DND-41 (cell line): ENCODE measurements at places on chromosomes 3 and 15.

- DNase-seq: no peak
Measured at GRCh38 chr15:39313467-39313866, 267.4 kb upstream of the THBS1 start.

DNA sequence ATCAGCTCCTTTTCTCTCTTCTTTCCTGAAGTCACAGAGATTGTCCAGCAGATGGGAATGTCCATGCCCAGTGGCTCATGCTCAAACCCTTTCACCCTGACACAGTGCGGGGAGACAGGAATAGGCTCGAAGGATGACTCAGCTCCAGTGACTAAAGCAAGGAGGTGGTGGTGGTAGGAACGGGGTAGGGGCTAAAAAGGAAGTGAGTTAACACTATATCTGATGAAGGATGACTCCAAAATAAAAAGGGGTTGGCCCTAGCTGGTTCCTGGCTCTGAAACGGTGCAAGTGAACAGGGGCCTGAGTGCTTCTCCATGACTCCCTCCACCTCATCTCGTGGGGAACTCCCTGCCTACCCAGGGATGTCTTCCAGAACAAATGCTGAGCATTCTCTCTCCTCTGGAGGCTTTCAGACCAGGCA is 167.4 kb upstream of the LPP start:
- peak; percentile 60 for DNase-seq

DNA sequence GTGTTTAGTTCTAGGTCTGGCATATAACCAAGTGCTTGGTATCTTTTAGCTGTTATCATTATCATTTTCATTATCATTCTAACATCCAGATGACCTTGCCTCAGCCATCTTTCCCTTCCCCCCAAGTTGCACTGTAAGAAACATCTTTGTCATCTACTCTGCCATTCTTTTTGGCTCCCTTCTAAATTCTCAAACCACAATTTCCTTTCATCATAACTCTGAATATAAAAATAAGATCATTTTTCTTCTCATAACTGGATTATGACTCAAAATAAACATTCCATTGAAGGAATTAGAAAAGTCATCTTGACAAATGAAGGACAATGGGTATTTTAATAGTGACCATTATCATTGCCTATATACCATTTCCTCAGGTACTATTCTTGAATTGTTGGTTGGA is 786.2 kb downstream of the AGBL1 start:
- DNase-seq: no peak

DNA sequence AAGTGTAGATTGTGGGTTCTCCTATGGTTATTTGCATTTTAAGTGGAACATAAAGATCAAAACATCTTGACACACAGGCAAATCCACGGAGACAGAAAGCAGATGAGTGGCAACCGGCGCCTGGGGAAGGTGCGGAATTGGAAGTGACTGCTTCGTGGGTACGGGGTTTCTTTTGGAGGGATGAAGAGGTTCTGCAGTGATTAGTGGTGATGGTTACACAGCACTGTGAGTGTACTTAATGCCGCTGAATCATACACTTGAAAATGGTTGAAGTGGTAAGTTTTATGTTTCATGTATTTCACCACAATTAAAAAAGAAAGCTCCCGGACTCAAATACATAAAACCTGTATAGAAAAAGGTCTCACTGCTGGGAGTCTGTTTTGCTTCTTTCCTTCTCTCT is 18.5 kb upstream of the VPS33B start:
- DNase-seq: no peak

DNA sequence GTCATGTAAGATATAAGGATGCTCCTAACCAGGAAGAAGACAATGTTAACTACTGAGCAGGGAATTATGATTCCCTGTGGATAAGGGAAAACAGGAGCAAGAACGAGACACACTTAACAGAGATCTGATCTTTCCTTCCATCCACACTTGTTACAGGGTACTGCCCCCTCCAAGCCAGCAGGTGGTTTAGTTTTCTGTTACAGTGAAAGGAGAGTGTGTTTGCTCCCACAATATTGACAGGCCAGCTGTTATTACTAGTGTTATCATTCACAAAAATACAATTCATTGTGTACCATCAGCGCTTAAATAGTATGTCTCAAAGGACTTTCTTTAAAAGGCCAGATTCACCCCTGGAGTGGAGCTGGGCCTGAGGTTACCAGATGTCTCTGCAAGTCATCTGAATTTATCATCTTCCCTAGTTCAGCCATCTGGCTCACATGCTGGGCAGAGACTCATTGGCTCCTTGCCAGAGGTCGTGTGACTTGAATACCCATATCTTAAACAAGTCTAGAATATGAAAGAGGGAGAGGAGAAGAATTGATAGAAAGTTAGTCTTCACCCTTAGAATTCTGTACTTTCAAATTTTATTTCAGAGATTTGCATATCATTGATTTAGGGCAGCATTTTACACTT is 16.8 kb upstream of the FMN1 start:
- no peak for DNase-seq

GRCh38 chr3:46429671-46430070 is 22.6 kb downstream of the CCRL2 start:
- no peak for DNase-seq

- no peak for DNase-seq
Measured at GRCh38 chr15:83123529-83123928, 16.1 kb downstream of the TM6SF1 start.

DNA sequence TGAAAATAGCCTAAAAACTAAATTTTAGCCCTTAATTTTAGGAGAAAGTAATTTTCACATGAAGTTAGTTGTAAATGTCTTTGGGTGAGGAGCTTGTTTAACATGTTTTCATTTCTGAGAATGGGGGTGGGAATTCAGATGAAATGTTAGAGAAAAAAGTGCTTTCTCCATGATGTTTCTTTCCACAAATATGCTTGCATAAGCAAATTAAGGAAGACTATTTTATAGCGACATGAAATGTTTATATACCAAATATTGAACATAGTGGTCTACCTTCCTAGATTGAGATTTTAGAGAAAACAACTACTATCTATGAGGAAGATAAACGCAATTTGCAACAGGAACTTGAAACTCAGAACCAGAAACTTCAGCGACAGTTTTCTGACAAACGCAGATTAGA is 13.0 kb upstream of the RPLP1 start:
- DNase-seq: no peak

GRCh38 chr3:126963261-126964190 is 19.4 kb upstream of the PLXNA1 start:
- no peak for DNase-seq

DNA sequence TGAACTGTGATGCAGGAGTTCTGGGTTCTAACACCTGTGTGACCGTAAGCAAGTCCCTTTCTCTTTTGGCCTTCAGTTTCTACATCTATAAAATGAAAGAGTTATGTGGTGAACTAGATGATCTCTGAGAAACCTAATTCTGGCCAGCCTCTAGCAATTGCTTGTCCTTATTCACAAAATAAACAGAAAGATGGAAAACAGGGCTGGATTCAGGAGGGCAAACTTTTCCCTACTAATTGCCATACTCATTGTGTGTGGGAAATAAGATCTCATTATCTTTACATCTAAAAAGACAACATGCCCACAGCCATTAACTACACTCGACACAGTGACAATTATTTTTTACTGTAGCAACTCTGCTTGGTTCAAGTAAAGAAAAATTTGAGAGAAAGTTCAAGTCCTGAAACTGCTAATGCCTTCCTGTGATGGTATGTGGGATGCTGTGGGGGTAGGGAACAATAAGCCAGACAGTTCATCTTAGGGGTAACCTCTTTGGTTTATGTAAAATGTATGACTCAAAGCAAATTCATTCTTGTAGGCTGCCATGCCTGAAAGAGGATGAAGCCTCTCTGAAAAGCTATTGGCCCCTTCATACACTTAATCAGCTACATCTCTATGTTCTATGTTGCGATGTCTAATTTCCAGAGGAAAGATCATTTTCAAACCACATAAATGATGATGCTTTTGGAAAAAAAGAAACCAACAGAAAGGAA is 177.6 kb upstream of the BCL6 start:
- DNase-seq: no peak

GRCh38 chr3:153291059-153291685 is 129.1 kb downstream of the RAP2B start:
- no peak for DNase-seq

- no peak for DNase-seq
Measured at GRCh38 chr15:69071260-69071659, 56.8 kb downstream of the NOX5 start.

- DNase-seq: no peak
Measured at GRCh38 chr15:90230071-90230494, 3.7 kb downstream of the CIB1 start.

DNA sequence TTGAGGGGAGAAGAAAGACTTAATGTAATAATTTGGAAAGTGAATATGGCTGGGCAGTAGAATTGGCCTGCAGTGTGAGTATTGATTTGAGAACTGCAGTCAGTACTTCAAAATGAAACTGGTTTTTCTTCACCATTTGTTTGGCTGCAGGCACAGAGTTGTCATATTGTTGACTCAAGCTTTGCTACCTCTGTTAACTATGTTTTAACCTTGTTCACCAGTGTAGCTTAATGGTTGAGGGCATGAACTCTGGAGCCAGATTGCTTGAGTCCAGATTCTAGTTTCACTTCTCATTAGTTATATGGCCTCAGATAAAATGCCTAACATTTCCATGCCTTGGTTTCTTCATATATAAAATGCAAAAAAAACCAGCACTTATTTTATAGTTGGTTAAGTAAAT is 64.1 kb downstream of the CFAP44 start:
- DNase-seq: no peak

GRCh38 chr15:40452296-40453090 is 11.7 kb downstream of the BAHD1 start:
- DNase-seq: no peak

GRCh38 chr15:31222773-31223341 is 103.8 kb upstream of the KLF13 start:
- DNase-seq: no peak

GRCh38 chr3:108130701-108131474 is 40.1 kb upstream of the CD47 start:
- no peak for DNase-seq

GRCh38 chr3:113084777-113085176 is 94.0 kb downstream of the GTPBP8 start:
- no peak for DNase-seq

GRCh38 chr3:133271042-133271441 is 128.8 kb upstream of the BFSP2 start:
- DNase-seq: no peak

DNA sequence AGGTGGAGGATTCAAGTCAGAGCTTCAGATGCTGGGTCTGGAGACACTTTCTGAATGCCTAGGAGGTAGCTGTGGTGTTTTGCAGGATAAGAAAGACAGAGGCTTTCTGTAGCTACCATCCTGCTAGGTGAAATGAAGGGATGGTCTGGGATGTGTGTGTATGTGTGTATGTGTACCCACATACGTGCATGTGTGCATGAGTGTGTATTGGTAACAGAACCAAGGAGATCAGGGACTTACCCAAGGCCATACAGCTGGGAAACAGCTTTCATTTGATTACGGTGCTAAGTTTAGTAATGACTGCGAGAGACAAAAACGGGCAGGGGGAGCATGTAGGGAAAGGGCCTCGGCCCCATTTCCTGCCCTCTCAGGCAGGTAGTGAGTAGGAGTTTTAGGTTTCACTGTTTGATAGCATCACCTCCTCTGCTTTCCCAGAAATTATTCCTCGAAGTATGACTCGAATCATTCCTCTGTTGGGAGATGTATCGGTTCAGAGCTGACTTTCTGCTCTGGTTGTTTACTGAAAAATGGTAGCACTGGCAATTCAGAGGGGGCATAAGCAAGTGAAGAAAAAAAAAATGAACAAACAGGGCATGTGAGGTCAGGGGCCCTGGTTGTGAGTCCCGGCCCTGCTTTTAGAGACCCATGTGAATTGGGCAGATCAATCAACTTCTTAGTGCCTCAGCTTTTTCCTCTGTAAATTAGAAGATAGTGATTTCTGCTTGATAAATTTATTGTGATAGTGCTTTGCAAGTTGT is 130.7 kb downstream of the LPP start:
- no peak for DNase-seq

GRCh38 chr3:129224984-129225393 is 24.4 kb upstream of the COPG1 start:
- DNase-seq: no peak

- DNase-seq: peak; percentile 16
Measured at GRCh38 chr15:66638377-66638776, 63.7 kb upstream of the SMAD6 start.

DNA sequence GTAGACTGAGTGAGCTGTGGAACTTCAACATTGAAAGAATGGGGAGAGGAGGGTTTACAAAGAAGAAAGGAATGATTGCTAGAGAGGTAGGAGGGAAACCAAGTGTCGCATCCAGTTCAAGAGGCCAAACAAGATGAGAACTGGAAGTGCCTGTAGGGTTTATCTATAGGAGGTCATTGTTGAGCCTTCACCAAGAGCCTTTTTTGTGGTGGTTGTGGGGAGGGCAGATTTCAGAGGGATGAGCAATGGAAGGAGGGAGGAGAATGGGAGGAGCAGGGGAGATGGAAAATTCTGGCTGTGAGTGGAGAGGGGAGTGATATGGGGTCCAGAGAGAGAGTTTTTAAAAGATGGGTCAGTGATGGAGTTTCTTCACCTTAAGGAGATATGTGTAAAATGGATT is 8.5 kb downstream of the PDIA5 start:
- DNase-seq: no peak

DNA sequence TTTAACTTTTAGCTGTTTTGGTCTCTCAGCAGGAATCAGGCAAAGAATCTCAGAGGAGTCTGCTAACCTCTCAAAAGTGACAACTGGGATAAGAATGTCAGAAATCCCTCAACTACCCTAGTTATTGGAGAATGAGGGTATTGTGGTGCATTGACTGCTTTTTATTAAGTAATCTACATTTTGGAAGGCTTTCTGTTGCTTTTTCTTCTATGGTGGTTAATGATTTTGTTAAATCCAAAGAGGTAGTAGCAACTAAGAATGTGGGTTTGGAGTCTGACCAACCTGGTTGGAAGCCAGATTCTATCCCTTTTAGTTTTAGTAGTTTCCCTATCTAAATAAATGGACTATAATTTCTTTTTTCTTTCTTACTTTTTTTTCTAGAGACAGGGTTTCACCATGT is 94.7 kb upstream of the RNF7 start:
- DNase-seq: no peak

- no peak for DNase-seq
Measured at GRCh38 chr15:31034152-31034551, 42.7 kb upstream of the MTMR10 start.

DNA sequence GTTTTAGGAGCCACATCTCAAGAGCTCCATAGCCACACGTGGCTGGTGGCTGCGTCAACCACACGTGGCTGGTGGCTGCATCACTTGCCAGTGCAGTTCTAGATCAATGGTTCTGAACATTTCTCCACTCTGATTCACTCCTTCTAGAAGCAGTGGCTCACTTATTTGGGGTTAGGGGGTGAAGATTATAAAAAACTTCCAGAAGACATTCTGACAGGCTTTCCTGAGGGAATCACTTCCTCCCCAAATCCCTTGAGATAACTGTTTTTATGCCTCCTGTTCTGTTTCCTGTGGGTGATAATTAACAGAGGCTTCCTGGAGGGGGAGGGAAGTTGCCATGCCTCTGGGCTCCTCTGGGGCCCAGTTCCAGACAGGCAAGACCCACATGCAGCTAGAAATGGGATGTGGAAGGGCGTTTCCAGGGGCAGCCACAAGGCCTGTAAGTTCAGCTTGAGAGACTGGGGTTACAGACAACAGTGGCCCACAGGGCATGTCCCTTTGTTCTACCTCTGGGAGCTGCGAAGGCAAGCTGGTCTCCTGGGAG is 23.6 kb downstream of the HEG1 start:
- no peak for DNase-seq
